ENCODE measurements at places on chromosomes 1 and 21.

DNA sequence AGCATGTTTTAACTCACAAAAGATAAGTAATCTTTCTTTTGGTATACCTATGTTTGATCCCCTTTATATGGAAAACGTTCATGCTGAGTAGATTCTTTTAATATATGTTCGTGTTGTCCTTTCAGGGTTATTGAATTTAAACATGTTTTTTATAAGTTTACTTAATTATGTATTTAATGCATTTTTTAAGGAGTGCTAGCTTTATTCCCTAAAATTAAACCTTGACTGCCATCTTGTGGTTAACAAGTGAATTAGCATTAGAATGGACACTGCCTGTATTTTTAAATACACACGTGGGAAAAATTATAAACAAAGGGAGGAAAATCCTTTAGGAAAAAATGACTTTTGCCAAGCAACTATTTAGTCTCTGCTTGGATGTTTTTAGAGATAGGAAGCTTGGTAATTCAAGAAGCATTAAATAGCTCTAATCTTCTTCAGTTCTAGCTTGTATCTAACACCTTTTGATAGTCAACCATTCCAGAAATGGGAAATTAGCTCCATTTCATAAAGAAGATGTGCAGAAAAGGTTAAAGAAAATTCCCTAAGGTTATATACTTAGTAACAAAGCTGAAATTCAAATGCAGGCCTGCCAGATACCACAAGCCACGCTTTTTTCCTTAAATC lies 43.0 kb downstream of the UBE2U start:
- DNase-seq: no peak

DNA sequence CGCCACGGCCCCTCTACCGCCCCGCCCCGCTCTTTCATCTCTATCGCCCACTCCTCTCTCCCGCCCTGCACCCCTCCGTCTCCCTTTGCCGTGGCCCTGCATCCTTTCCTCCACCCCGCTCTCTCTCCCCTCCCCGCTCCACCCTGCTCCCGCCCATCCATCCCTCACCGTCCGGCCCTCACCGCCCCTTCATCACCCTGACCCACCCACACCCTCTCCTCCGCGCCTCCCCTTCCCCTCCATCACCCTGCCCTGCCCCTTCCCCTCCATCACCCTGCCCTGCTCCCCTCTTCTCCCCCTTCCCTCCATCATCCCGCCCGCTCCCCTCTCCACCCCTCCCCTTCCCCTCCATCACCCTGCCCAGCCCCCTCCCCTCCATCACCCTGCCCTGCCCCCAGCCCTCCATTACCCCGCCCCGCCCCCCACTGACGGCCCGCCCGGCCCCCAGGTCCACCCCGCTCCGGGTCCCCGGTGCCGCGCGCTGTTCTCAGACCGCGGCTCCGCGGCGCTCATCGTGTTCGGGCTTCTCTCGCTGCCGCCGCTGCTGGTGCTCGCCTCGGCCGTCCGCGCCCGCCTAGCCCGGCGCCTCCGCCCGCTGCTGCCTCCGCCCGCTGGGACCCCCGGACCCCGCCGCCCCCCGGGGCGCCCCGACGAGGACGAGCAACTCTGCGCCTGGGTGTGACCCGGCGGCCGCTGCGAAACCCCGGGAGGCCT lies 6.2 kb upstream of the ANKRD65 start:
- no peak for DNase-seq

DNA sequence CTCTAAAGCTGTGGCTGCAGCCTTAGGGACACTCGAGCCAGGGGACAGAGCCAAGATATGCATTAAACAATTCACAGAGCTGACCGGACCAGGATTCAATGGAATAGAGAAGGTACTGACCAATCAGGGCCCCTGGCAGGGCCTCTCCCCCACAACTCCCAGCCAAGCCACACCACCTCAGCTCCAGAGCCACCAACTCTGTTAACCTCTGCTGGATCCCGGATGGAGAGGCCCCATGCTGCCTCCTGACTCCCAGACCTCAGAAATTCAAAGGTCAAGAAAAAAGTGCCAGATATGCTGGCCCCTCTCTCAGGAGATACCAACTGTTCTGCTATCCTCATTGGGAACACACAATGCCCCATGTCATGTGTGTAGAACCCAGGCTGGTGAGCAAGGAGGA lies 62.1 kb downstream of the CD46 start:
- DNase-seq: no peak

GRCh38 chr1:80876035-80876434 lies 924.7 kb upstream of the ADGRL2 start:
- no peak for DNase-seq

DNA sequence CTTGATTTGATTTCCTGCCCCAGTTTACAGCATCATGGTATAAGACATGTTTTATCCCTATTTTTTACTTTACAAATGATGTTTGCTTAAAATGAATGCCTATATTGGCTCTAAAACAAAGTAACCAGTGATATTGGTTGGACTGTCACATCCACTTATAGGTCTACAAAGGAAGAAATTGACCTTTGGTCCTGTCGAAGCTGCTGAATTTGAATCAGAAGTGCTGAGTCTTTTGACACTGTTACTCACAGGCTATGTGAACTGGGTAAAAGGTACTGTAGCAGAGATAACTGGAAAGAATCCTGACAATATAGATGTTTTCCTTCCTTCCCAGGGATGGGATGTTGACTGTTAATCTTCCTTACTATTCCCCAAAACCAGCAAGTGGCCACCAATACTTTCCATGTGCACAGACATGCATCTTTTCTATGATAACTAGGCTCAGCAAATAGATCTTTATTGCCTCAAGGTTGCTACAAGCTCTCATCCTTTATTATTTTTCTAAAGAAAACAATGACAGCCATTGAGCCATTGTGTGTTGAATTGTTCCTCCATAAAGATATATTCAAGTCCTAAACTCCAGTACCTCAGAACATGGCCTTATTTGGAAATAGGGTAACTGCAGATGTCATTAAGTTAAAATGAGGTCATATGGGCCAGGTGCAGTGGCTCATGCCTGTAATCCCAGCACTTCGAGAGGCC lies 175.9 kb upstream of the NR5A2 start:
- no peak for DNase-seq

- DNase-seq: no peak
Observed at GRCh38 chr1:28257736-28258135, 1.6 kb upstream of the SESN2 start.

- no peak for DNase-seq
Observed at GRCh38 chr1:1080951-1081310, 6.8 kb upstream of the RNF223 start.

DNA sequence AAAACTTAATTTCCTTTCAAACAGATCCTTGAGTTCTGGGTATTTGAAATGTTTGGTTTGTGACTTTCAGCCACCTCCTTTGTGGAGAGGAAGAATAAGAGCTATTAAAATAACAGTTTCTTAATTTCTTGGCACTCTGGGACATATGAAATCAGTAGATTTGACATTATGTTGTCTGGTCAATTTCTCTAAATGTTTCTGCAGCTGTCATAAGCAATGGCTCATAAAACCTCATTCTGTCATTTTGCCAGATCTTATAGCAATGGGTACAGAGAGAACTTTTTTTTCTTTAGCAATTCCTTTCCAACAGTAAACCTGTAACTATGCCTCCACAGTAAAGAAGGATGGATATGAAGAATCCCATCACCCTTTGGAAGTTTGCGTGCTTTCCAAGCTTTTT lies 52.6 kb downstream of the LAMC1 start:
- DNase-seq: no peak

- DNase-seq: no peak
Observed at GRCh38 chr1:115809076-115809475, 31.9 kb downstream of the NHLH2 start.

DNA sequence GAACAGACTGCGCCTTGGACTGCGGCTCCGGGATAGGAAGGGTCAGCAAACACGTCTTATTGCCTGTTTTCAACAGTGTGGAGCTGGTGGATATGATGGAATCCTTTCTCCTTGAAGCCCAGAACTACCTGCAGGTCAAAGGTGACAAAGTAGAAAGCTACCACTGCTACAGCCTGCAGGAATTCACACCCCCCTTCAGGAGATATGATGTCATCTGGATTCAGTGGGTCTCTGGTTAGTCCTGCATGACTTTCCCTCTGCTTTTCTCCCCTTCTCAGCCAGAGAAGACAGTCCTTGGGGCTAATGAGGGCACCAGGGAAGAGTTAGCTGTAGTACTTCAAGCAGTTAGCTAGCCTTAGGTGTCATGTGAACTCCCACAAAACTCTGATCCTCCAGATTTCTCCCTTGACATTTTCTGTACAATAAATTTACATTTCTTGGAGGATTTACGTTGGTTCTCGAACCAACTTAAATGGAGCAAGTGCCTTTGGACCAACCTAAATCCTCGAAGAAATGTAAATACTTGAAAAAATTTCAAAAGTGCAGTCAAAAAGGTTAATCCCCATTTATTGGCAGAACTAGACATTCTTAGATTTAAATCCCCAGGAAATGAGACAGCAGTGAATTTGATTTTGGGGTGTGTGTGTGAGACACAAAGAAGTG lies 20.9 kb downstream of the NTMT2 start:
- DNase-seq: no peak

DNA sequence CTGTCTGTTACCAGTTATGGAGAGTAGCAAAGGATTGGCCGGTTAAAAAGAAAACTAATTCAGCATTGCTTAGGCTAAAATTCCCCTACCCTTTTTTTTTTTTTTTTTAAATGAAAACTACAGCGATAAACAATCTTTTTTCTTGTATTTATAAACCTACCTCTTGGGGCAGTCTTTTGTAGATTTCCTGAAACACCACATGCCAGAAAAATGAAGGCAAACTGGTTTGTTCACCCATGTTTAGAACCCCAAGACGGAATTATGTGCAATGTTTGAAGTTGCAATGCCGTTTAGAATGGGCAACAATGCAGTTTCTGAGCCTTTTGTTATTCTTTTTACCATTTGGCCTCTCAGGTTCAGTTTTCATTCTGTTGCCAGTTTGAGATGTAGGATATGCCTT lies 59.1 kb downstream of the PRDM2 start:
- DNase-seq: no peak

- no peak for DNase-seq
Observed at GRCh38 chr1:225754940-225755641, 22.5 kb upstream of the SRP9 start.

GRCh38 chr1:231557898-231558707 lies 29.6 kb downstream of the TSNAX start:
- no peak for DNase-seq

- no peak for DNase-seq
Observed at GRCh38 chr1:221806236-221806635, 64.3 kb upstream of the DUSP10 start.

DNA sequence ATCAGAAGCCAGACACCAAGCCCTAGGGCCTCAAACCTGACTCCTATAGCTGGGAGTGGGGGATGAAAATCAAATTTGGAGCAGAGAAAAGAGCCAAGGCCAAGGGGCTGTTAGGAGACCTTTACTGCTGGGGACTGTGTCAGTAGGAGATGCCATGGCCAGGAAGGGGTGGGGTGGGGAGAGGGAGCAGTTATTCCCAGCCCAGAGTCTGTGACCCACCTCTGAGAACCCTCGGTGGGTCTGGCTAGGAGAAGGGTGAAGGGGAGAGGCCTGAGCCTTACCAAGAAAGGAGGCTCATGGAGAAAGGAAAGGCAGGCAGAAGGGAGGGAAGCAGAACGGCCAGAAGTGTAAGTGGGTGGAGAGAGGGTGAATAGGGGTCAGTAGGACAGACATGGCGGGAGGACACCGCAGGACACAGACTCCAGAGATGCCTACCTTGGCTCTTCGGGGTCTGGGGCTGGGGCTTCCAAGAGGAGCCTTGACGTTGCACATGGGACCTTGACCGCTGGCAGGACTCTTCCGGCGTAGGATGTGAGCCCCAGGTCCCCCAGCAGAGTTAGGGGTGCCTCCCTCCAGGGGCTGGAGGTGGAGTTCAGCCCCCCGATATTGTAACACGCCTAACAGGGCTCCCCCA lies 1.2 kb downstream of the ADAMTS4 start:
- DNase-seq: no peak

- no peak for DNase-seq
Observed at GRCh38 chr1:119045096-119045746, 57.1 kb upstream of the TBX15 start.

Measured in stimulated activated CD4-positive, alpha-beta T cell treated with anti-CD3 and anti-CD28 coated beads, Interleukin-15, amount 100 ng/mL, for 1 hour (primary cell).